Activated CD4-positive, alpha-beta T cell treated with anti-CD3 and anti-CD28 coated beads, Interleukin-2, amount 10 ng/mL, durations not matched to agents 7 days and 5 days (primary cell): ENCODE measurements at places on chromosomes 5 and 9. TPM values are rescaled to one million over a fixed set of nuclear protein-coding genes. Genes with fewer than 3 reads are reported as not detected.
A peak's percentile ranks its signal among the peaks of the same experiment; 100 is the strongest.

DNA sequence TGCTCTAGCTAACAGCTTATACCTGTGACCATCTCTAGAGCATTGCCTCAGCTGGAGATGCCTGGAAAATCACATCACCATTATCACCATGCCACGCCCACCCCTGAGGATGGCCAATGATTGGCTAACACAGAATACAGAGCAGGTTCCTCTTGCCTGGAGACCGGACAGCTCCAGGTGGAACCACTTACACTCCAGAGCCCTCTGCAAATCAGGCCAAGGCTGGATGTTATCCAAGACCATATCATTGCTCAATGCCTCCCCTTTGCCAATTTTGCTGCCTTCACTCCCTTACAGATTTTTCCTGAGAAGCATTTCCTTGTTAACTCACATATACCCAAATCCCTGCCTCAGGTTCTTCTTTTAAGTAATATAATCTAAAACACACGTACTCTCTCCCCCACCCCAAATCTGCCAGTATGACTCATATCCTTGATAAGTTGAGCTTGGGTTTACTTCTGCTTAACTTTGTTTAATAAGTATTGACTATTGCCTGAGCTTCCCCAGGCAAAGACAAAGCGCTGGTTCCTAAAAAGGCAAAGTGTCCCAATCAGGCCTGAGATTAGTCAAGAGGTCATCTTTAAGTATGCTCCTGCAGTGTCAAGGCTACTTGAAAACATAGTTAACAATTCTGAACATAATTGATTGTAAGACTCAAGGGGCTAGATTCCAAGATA, 309.6 kb downstream of the EPB41L4A start:
- H3K27ac ChIP-seq, result no peak overlapping the region
- no peak for DNase-seq
- H3K27me3 ChIP-seq, result peaks cover 2% of the 10 kb centered on the region
- H3K4me3 ChIP-seq, result no peak overlapping the region
- no peaks in the 10 kb centered on the region for H3K4me1 ChIP-seq

DNA sequence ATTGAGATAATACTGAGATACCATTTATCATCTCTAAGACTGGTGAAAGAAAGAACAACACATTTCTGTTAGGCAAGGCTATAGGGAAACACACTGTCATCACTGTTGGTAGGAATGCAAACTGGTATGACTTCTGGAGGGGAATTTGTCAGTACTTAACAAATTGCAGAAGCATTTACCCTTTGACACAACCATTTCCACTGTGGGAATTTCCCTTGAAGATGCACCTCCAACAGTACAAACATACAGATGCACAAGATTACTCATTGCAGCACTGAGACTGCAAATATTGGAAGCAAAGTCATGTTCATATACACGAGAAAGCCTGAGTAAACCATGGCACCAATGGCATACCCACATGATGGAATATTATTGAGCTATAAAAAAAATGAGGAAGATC, 17.6 kb downstream of the GM2A start:
- H3K4me1 ChIP-seq, result no peaks in the 10 kb centered on the region
- H3K27me3 ChIP-seq, result no peaks in the 10 kb centered on the region
- peaks cover 22% of the 10 kb centered on the region for H3K36me3 ChIP-seq
- no peak for DNase-seq

GRCh38 chr9:76369583-76369982, 24.6 kb downstream of the RFK start:
- no peaks in the 10 kb centered on the region for H3K36me3 ChIP-seq
- no peak overlapping the region for H3K4me3 ChIP-seq

GRCh38 chr5:10459080-10460055, 17.7 kb downstream of the ROPN1L start:
- H3K27ac ChIP-seq, result no peak overlapping the region

- H3K4me1 ChIP-seq, result no peaks in the 10 kb centered on the region
- H3K27me3 ChIP-seq, result peaks cover 18% of the 10 kb centered on the region
- H3K4me3 ChIP-seq, result no peak overlapping the region
- no peak for DNase-seq
- H3K27ac ChIP-seq, result no peak overlapping the region
Observed at GRCh38 chr5:98749046-98749445, 24.4 kb upstream of the RGMB start.

- peaks cover 4% of the 10 kb centered on the region for H3K4me1 ChIP-seq
- no peak overlapping the region for H3K27ac ChIP-seq
- H3K4me3 ChIP-seq, result no peak overlapping the region
- H3K36me3 ChIP-seq, result no peaks in the 10 kb centered on the region
- no peak for DNase-seq
Observed at GRCh38 chr9:132798817-132799790, 79.0 kb downstream of the AK8 start.

GRCh38 chr9:89743216-89743572, 138.4 kb downstream of the GADD45G start:
- H3K4me1 ChIP-seq, result peaks cover 85% of the 10 kb centered on the region
- H3K36me3 ChIP-seq, result peaks cover 12% of the 10 kb centered on the region
- H3K27me3 ChIP-seq, result no peaks in the 10 kb centered on the region
- peak overlapping the region; percentile 92 for H3K27ac ChIP-seq
- peak overlapping the region; percentile 53 for H3K4me3 ChIP-seq
- peak; percentile 62 for DNase-seq

DNA sequence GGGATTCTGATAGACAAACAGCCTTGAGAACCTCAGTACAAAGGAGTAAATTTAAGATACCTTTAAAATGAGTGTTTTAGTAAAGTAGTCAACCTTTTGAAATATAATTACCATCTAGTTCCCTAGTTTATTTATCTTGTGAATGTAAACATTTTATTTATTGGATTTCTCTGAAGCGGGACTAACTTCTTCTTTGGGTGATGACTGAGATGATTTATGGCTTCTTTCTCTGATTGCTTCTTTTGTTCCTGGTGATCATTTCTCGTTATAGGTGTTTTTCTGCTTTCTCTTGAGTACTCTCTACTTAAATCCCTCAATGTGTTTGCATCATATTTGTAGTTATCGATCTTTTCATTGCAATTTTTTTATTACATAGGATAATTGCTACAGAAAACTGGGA, 33.2 kb downstream of the PRDM6 start:
- H3K27me3 ChIP-seq, result peaks cover 26% of the 10 kb centered on the region
- H3K4me1 ChIP-seq, result no peaks in the 10 kb centered on the region
- H3K36me3 ChIP-seq, result no peaks in the 10 kb centered on the region

GRCh38 chr9:87792831-87793288, 66.9 kb downstream of the CTSL start:
- peak overlapping the region; percentile 55 for H3K27ac ChIP-seq
- H3K4me1 ChIP-seq, result peaks cover 32% of the 10 kb centered on the region
- peak; percentile 38 for DNase-seq
- H3K36me3 ChIP-seq, result no peaks in the 10 kb centered on the region
- no peak overlapping the region for H3K4me3 ChIP-seq

- H3K4me3 ChIP-seq, result no peak overlapping the region
- H3K27ac ChIP-seq, result no peak overlapping the region
- no peaks in the 10 kb centered on the region for H3K4me1 ChIP-seq
- DNase-seq, result peak; percentile 24
- peaks cover 10% of the 10 kb centered on the region for H3K27me3 ChIP-seq
Observed at GRCh38 chr9:86202338-86202882, 57.0 kb downstream of the C9orf153 start.

- peak overlapping the region; percentile 26 for H3K27ac ChIP-seq
- DNase-seq, result no peak
- H3K27me3 ChIP-seq, result peaks cover 18% of the 10 kb centered on the region
- no peak overlapping the region for H3K4me3 ChIP-seq
- peaks cover 15% of the 10 kb centered on the region for H3K4me1 ChIP-seq
Observed at GRCh38 chr9:136990242-136990911, 1.8 kb upstream of the PAXX start.

Gene RNF208
- 2.7 TPM for total RNA-seq

Gene SLC34A1
- 0.27 TPM for total RNA-seq

Gene PDE6A
- not detected for total RNA-seq

Gene PIP5KL1
- 4.1 TPM for total RNA-seq
